ENCODE measurements at places on chromosomes 11 and 22. TPM values are rescaled to one million over a fixed set of nuclear protein-coding genes. Genes with fewer than 3 reads are reported as not detected.

Gene GGTLC3
- total RNA-seq: not detected

Gene SLC22A25
- total RNA-seq: not detected

Gene FOSL1
- 7.0 TPM for total RNA-seq

Gene CHRM4
- total RNA-seq: not detected

Gene TEX12
- not detected for total RNA-seq

Gene KLHDC7B
- total RNA-seq: 0.24 TPM

Gene APOBEC3F
- total RNA-seq: 5.3 TPM

Gene MRGPRX3
- total RNA-seq: 2.4 TPM
